ENCODE measurements at places on chromosomes 2 and 18. TPM values are rescaled to one million over a fixed set of nuclear protein-coding genes. Genes with fewer than 3 reads are reported as not detected.

DNA sequence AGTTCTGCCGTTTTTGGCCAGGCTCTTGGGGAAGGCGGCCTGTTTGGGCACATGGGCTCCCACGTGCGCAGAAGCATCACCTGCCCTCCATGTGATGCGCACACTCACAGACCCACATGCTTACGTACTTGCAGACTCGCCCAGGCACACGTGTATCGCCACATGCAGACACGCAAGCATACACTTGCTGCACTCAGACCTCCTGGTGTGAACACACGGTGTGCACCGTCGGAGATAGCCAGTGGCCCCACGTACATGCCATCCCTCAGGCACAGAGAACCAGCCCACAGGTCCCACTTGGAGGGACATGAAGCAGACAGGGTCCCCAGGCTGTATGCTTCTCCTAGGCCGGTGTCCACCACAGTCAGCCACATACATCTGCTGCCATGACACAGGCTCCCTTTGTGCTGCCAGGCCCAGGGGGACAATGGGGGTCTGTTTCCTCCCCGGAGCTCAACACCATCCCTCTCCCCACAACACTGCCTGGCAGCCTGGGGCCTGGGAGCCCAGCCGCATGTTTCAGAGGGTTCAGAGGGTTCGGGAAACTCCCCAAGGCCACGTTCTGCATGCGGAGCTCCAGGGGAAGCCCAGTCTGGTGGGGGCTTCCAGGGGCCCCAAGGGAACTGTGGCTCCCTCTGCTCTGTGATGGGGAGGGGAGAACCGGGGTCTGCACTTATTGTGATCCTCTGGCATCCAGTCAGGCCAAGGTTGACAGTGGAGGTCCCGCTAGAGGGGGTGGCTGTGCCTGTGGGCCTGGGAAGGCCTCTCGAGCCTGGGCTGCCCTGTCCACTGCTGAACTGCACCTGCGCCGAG is 208.1 kb upstream of the HAAO start:
- no peak for DNase-seq

DNA sequence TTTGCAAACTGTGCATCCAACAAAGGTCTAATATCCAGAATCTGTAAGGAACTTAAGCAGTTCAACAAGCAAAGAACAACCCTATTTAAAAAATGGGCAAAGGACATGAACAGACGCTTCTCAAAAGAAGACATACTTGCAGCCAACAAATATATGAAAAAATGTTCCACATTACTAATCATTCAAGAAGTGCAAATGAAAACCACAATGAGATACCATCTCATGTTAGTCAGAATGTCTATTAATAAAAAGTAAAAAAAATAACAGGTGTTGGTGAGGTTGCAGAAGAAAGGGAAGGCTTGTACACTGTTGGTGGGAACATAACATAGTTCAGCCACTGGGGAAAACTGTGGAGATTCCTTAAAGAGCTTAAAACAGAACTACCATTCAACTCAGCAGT is 126.2 kb downstream of the NAT8 start:
- DNase-seq = no peak

DNA sequence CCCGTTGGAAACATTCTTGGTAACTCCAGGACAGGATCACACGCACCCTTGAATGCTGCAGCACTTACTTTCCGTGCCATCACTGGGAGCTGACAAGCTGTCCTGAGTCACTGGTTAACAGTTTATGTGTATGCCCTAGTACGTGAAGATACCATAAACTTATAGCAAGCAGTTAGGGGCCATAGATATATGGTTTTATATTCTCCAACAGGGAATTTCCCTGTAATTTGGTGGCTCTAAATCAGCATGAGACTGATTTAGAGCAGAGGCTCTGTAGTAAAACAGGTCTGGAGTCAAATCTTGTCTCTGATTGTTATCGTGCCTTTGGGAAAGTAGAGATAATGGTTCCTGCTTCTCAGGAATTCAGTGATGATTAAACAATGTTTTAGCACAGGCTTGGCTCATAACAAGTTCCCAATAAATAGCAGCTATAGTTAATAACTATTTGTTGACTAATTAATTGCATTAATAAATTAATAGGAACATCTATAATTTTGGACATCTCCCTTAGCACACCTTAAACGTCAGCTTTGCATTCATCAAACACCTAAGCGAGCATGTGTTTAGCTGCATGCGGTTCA is 215.2 kb downstream of the VAPA start:
- DNase-seq = no peak

DNA sequence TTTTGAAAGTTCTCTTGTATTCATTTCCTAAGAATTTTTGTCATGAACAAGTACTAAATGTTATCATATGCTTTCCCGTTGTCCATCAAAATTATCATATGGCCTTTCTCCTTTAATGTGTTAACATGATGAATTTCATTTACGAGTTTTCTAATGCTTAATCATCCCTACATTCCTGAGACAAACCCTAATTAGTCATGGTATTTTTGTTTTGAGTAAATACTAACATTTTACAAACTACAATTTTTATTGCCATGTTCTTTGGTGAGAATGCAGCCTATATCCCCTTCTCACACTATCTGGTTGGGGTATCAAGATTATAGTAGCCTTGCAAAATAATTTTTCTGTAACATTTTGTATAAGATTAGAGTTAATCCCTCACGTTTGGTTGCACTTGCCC is 14.5 kb downstream of the SMAD2 start:
- DNase-seq = no peak

PNKD gene
- polyA plus RNA-seq = 136 TPM

Data from naive B cell (primary cell).